Pancreas (tissue), 10 donors: ENCODE measurements at places on chromosomes 6 and 20.

GRCh38 chr6:18268066-18268465, 3.7 kb upstream of the DEK start:
- DNase-seq: no peak

GRCh38 chr6:105587349-105588122, 184.7 kb upstream of the PREP start:
- DNase-seq: no peak

DNA sequence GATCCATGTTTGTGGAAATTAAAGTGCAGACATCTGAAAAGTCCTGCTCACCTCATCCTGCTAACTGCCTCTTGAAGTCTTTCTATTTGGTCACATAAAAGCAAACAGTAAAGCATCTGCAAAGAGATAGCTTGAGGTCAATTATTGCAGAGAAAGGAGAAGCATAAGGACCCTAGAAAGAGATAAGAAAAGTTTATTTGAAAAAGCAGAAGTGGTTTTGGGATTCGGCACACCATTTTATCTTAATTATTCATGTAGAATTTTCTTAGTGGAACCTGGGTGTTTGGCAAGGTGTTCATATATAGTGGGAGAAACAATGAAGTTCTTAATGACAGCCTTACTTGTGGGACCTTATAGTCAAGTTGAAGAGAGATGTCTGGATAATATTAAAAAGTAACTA, 280.8 kb downstream of the CENPW start:
- no peak for DNase-seq

- no peak for DNase-seq
Observed at GRCh38 chr6:136990242-136990578, 54.6 kb downstream of the IL20RA start.

- DNase-seq: no peak
Observed at GRCh38 chr6:156193381-156193780, 583.8 kb upstream of the ARID1B start.

DNA sequence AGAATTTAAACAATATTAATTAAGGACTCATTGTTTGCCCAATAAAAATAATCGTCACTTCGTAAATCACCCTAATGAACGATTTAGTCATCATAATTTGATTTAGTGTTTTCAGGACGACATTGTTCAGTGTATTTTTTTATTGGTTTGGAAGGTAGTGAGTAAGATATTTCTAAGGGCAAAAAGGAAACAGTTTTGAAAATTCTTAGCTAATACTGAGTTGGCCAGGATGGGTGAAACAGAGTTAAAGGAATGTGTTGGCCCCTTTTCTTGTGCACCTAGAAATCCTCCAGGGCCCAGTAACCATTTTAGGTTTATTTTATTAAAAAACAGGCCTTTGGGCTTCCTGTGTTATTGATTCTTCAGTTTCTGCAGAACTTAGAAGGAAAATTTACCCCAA, 25.3 kb downstream of the ANKS1A start:
- DNase-seq: no peak

DNA sequence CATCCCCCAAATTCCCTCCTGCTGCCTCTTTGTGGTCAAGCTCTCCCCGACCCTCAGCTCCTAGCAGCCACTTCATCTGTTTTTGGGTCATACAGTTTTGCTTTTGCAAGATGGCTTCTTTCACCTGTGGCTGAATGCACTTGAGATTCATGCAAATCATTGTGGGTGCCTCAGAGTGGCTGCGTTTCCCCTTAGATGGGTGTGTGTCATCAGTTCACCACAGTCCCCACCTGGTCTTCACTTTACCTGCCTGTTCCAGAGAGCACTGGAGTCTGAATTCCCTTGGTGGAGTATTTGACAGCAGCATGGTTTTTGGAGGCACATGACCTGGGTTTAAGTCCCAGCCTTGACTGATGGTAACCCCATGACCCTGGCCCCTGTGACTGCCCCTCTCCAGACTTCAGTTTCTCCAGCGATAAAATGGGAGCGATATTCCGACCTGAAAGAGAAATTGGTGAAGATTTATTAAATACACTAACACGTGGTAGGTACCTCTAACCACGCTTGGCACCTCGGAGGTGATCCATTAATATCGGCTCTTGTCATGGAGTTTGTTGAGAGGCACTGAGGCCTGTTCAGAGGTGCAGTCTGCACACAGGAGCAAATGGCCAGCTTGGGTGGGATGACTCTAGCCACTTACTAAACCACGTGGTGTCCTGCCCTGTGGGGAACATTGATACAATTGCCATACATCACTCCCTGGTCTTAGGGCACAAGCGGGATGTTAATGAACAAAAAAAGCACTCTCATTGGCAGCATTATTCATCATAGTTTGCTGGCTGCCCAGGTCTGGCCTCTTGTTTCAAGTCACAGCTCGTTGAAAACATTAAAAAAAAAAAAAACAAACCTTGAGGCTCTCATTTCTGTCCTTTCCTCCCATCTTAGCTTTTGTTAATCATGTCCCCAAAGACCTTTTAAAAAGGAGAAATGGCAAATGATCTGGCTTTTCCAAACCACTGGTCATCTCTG, 167.2 kb upstream of the KCNG1 start:
- DNase-seq: no peak

DNA sequence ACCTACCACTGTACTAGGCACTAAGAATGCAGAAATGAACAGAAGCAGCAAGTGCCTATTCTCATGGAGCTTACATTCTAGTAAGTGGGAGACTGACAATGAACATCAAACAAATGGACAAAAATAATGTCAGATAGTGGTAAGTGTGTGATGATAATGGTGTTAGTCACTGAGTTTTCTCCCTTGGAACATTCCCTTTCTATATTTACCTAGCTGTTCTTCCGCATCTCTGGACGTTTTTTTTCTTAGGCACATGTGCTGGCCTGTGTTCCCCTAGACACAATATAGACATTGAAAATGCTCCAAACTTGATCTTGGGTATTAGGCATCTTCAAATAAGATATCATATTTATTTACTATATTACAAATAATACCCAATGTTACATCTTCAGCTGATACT, 218.1 kb upstream of the GJE1 start:
- DNase-seq: no peak

DNA sequence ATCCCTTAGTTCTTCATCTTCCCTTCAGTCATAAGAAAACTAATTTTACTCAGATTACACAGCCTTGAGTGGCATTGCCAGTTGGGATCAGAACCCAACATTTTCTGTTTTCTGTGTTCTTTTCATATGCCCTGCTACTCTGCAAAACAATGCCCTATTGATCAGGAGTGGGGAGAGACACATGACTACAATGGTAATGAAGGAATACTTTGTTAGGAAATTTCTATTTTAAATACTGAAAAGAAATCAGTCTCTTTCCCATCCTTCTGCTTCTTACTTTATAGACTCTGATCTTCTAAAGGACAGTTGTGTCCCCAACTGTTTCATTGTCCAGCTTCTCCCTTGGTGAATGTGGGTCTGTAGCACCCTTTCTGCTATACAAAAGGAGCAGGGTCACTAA, 5.5 kb upstream of the PKIB start:
- DNase-seq: no peak

GRCh38 chr6:35829306-35829705, 24.2 kb downstream of the LHFPL5 start:
- DNase-seq: no peak

DNA sequence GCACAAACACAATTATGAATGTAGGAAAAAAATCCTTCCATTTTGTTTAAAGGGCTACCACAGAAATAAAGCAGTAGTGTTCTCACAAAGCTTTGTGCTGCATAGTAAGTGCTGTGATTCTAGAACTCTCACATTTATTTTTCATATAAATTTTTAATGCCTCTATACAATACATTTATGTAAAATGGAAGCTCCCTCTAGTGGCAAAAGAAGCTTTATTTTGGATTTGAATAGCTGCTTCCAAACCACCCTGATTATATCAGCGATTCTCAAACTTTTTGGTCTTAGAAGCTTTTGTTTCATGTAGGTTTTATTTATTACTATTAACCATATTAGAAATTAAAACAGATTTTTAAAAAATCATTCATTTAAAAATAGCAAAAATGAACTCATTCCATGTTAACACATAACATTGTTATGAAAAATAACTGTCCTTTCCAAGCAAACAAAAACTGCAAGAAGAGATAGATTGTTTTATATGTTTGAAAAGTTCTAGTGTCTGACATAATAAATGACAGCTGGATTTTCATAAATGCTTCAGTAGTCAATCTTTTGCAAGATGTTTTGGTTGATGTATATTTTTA, 38.4 kb downstream of the HS3ST5 start:
- no peak for DNase-seq

DNA sequence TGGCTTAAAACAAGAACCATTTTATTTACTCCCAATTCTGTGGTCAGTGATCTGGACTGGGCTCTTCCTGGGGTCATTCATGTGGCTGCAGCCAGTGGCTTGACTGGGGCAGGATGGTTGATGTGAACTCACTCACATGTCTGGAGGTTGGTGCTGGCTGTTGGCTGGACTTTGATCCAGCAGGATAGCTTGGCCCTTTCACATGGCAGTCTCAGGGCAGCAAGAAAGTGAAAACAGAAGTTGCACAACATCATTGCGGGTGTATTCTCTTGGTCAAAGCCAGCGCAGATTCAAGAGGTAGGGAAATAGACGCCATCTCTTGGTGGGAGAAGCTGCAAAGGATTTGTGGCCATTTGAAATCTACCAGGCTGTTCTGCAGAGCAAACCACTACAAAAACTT, 77.2 kb downstream of the MDGA1 start:
- DNase-seq: no peak

- DNase-seq: no peak
Observed at GRCh38 chr6:170345662-170346061, 39.1 kb downstream of the FAM120B start.

DNA sequence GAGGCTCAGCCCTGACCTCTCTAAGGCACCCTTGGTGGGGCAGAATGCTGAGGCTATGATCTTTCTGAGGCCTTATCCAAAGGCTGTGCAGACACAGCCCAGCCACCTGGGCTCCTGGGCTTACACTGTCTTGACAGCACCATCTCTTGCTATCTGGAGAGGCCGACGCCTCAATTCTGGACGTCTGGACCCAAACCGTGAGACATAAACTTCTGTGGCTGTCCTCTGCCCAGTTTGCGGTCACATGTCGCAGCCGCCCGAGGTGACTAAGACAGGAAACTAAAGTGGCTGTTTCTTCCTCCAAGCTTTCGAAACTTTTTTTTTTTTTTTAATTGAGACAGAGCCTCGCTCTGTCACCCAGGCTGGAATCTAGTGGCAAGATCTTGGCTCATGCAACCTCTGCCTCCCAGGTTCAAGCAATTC, 49.3 kb downstream of the PRR18 start:
- DNase-seq: no peak

GRCh38 chr20:48791666-48792071, 36.1 kb downstream of the PREX1 start:
- DNase-seq: peak; percentile 56

- no peak for DNase-seq
Observed at GRCh38 chr6:72849346-72849745, 227.5 kb downstream of the KCNQ5 start.
